ENCODE measurements at places on chromosomes 11 and 22.

GRCh38 chr11:6414874-6415328 lies 4.0 kb downstream of the APBB1 start:
- DNase-seq: no peak

- DNase-seq: no peak
These were observed 265.3 kb downstream of the TBC1D22A start for GRCh38 chr22:47027766-47028165.

- DNase-seq: no peak
These were observed 37.5 kb upstream of the SLC6A5 start for GRCh38 chr11:20561915-20562314.

DNA sequence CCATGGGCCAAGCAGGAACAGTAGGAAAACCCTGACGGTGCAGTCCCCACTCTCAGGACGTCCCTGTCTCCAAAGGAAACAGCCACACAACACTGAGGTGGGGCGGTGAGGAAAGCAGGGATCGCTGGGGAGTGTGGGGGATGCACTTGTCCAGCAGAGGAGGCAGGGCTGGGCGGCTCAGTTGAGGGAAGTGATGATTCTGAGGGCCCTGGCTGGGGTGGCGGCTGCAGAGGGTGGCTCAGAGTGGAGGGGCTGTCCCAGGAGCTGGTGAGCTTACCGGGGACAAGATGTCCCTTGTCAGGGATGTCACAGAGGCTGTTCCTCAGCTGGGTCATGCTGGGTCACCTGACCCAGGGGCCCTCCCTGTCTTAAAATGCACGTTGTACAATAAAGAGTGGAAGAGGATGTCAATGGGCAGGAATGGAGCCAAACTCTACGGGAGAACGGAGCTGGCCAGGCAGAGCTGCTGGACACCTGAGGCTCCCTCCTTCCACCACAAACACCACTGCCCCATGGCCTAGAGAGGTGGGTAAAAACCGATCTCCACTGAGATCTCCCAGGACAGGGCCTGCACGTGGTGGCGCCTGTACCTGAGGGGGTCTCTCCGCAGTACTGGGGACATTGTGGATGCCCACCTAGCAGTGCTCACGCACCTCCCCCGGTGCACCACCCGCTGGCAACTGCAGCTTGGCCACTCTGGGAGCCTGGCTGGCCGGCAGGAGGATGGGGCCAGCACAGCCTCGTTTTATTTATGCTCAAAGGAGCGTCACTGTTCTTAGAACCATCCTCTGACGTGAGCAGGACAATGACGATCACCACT lies 9.7 kb upstream of the EFCAB6 start:
- DNase-seq: no peak

- no peak for DNase-seq
These were observed 11.4 kb downstream of the LPXN start for GRCh38 chr11:58564231-58564630.

GRCh38 chr22:39003165-39003638 lies 10.9 kb upstream of the APOBEC3C start:
- DNase-seq: peak; percentile 49

DNA sequence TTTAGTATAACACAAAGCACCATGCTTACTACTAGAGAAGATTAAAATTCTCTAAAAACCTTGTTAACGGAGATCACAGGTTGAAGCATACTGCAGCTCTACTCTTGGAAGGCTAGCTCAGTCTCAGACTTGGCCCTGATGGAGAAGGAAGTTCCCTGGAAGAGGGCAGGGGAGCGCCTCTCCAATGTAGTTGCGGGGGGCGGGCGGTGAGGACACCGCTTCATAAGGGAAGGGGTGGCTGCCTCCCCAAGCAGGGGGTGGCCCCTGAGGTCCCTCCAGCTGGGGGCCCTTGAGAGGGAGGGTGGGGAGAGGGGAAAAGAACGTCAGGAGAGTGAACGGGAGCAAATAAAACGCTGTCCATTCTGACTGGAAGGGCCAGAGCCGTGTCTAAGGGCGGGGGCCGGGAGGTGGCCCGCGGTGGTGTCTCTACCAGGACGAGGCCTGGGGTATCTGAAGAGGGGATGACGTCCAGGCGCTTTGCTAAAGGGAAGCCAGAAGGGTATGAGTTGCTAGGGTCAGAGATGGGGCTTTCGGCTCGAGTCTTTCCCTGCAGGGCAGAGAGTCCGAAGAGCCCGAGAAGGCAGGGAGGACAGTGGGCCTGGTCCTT lies 553 bp upstream of the USP47 start:
- DNase-seq: no peak

DNA sequence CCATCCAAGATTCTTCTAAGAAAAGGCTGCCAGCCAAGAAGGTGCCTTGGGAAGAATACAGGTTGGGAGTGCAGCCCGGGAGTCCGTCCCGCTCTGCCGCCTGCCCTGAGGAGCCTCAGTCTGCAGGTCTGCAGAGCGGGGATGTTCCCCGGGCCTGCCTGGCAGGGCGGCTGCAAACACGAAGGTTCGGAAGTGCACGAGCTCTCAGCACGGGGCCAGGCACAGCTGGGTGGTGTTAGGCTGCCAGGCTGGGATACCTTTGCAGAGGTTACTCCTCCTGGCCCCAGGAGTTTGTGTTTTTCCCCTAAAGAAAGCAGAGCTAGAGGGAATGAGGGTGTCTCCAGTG lies 9.4 kb upstream of the PRR5 start:
- no peak for DNase-seq

DNA sequence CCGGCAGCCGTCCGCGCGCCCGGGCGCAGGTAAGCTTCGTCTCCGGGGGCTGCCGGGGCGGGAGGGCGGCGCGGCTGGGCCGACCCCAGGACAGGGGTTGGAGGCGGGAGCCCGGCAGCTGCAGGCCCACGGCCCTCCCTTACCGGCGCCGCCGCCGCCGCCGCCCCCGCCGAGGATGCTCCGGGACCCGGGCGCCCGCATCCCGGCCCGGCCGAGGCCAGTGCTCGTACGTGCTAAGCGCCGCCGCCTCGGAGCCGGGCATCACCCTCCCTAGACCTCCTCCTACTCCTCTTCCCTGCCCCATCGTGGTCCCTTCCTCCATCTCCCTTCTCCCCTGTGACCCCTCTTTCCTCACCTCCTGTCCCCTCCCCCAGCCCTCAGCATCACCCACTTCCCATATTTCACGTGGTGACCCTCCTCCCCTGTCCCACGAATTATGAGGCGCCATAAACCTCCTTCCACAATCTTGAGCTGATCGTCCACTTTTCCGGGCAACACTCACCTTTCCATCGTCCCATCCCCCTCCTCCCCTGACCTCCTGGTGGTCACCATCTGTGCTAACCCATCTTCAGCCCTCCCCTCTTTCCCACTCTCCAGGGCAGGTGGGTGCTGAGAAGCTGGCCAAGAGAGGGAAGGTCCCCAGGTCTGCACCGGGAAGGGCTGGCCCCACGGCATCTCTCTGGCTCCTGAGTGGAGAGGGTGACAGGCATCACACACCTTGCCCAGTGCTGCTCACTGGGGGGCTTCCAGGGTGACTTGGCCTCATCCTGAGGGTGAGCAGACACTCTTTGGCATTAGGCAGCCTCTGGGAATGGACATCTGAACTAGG lies 612 bp downstream of the ASPHD2 start:
- DNase-seq: no peak

GRCh38 chr11:112306230-112306629 lies 45.6 kb upstream of the PLET1 start:
- no peak for DNase-seq

GRCh38 chr11:104997288-104997687 lies 25.7 kb downstream of the CASP5 start:
- no peak for DNase-seq

DNA sequence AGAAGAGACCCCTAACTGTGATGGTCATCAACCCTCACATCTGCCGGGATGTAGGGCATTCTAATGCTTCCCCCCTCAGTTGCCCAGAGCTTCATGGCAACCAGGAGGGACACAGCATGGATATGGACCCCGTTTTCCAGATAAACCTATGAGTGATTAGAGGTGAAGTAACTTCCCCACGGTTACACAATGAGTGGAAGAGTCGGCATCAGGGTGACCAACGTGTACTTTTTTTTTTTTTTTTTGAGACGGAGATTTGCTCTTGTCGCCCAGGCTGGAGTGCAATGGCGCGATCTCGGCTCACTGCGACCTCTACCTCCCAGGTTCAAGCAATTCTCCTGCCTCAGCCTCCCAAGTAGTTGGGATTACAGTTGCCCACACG lies 25.0 kb downstream of the TXN2 start:
- no peak for DNase-seq

All from stimulated activated CD4-positive, alpha-beta T cell treated with anti-CD3 and anti-CD28 coated beads, TNF-alpha, amount 100 ng/mL, for 1 hour (primary cell).